Activated naive CD4-positive, alpha-beta T cell treated with Interleukin-2 at 50 U/mL for 16 hours (primary cell): ENCODE measurements at places on chromosomes 3 and 15.

GRCh38 chr15:81024265-81024872, 23.6 kb downstream of the TLNRD1 start:
- DNase-seq: no peak

DNA sequence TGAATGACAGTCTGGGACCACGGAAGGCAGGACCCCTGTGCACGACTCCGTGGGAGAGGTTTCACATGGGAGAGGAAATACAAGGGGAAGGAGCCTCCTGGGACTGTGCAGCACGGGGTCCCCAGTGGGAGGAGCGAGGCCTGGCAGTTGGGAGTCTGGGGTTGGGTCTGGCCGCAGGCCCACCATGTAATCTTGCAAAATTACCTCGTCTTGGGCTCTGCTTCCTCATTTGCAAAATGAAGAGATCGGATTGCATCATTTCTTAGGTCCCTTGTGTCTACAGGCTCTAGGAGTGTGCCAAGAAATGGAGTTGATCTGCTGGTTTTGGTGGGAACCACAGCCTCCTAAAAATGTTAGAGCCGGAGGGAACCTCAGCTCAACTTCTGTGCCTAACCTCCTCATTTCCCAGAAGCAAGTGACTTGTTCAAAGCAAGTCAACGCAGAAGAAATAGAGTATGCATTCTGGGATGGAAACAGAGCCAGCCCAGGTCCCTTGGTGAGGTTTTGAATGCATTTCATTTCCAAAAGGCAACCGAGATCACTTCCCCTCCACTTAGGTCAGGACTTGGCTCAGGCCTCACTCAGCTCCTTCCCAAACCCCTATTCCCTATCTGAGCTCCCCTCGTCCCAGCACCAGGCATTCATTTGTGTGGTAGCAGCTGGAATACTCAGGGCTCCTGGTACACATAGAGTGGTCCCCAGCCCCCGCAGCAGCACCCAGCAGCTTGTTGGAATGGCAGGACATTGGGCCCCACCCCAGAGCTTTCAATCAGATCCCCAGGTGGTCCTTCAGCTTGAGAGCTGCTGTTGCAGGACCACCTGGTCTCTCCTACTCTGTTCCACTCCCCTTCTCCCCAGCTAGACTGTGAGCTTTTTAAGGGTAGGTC, 267.7 kb downstream of the XXYLT1 start:
- no peak for DNase-seq

- no peak for DNase-seq
Observed at GRCh38 chr3:9439331-9439730, 41.9 kb downstream of the SETD5 start.

DNA sequence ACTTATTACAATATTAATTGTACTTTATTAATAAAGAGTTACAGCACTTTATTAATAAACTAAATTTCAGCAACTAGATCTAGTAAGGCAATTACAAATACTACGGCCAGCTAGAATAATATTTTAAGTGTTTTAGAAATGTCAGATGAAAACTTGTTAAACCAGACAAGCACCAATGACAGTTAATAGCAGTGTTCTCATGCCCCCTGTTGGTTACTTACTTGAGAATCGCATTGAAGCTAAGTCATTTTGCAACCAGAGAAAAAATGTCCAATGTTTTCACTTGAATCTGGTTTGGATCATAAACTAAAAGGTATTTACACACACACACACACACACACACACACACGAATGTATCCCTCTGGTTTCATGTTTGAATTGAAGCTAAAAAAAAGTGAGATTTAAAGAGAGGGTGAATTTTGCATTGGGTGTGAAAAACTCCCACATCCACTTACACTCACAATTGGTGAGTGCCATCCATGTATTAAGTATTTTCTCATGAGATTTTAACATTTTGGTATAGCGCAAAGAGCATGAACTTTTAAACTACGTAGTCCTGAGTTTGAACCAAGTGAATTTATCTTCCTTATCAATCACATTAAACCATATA, 347.7 kb downstream of the ZBBX start:
- no peak for DNase-seq

DNA sequence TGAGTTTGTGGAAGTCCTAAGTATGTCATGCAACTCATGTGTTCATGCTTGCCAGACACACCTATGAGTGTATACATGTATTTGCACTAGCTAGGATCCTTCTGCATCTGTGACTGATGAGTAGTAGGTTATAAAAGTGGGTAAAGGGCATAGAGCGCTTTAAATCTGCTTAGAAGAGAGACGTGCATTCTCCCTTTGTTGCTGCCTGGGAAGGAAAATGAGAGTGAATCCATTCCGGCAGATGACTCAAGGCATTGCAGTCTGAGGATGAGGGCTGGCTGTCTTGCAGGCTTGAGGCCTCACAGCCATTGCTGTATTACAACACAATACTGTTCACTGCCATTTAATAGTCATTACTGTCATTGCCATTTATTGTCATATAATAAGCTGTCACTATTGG, 120.8 kb upstream of the UMPS start:
- no peak for DNase-seq

DNA sequence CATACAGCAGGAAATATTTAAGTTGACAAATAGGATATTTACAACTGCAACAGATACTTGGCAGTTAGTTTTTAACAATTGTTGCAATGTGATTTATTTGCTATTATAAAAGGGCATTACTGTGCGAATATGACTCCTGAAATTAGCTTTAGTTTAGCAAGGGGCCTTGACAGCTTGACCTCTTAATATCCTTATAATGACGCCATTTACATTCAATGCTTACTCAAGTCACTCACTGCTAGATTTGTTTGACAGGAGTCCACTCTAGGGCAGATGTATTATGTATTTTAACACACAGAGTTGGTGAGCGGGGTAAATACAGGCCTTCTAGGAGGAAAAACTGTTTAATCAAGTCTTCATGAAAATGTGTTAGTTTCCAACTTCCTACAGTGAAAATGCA, 58.1 kb upstream of the C15orf61 start:
- DNase-seq: no peak

GRCh38 chr3:81484520-81484919, 276.9 kb downstream of the GBE1 start:
- DNase-seq: no peak

DNA sequence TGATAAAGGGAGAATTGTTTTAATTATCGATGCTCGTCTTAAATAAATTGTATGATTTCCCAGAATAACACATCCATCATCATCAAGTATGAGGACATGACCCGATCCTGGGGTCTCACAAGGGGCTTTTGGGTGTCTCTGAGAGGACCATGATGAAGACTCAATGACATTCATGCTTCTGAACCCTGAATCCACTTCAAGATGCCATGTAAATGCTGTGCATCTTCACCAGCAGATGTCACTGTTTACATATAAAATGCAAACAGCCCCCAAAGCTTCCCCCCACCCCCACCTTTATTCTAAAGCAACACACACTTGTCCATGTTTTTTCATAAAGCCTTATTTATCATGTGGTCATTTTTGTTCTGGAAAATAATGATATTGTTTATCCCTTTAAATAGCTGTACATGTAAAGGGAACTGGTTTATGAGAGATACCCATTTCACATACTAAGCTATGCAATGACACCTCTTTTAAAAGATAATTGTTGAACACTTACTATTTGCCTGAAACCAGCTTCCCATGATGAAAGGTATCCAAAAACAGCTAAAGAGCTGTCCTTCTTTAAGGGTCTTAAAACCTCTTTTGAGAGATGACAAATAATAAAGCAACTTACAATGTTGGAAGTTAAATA, 69.7 kb upstream of the UBE3A start:
- DNase-seq: no peak

DNA sequence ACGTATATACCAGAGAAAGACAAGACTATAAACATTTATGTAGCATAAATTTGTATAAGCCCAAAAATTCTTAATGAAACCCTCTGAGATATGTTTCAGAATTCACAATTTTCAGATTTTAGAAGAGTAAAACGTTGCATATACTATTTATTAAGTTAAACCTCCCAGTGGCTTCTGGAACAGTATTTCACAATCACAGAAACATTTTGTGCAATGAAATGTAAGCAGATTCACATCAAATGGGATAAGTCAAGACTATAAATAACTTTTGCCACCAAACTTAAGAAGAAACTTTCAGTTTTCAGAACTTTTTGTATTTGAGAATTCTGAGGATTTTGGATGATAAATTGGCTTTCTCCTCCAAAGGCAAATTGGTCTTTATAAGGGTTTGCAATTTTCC, 9.2 kb downstream of the SLTM start:
- no peak for DNase-seq

- DNase-seq: no peak
Observed at GRCh38 chr15:68375716-68376220, 56.2 kb downstream of the ITGA11 start.

DNA sequence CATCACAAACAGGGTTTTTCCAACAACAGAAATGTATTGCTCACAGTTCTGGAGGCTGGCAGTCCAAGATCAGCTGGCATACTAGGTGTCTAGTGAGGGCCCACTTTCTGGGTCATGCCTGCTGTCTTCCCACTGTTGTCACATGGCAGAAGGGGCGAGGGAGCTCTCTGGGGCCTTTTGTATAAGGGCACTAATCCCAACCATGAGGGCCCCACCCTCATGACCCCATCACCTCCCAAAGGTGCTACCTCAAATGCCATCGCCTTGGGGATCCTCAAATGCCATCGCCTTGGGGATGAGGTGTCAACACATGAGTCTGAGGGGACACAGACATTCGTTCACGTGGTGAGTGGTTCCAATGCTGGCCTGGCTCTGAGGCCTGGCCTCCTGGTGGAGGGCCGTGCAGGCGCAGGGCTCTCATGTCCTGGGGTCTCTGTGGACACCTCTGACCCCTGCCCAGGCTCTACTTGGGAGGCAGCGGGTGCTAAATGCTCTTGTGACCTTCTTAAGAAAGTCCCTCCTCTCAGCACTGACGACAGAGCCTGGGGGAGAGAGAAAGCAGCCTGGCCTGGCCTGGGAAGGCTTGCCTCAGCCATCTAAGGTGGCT, 16.8 kb downstream of the NUP210 start:
- DNase-seq: no peak

- no peak for DNase-seq
Observed at GRCh38 chr3:187706971-187707370, 4.6 kb upstream of the RTP2 start.

DNA sequence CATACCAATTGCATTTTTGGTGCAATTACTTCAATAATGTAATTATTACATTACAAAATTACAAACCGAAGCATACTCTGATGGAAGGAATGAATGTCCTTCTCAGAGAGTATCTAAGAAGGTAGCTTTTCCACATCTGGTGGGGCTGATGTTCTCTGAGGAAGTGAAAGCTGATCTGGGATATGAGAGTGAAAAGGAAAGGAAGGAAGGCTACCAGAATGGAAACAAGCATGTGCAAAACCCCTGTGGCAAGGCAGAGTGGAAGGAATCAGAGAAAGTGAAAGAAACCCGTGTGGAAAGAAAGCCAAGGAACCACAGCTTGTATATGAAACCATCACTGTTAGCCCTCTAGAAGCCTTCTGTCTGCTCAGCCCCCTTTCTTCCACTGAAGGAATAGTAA, 35.3 kb upstream of the GOLGA8A start:
- no peak for DNase-seq

DNA sequence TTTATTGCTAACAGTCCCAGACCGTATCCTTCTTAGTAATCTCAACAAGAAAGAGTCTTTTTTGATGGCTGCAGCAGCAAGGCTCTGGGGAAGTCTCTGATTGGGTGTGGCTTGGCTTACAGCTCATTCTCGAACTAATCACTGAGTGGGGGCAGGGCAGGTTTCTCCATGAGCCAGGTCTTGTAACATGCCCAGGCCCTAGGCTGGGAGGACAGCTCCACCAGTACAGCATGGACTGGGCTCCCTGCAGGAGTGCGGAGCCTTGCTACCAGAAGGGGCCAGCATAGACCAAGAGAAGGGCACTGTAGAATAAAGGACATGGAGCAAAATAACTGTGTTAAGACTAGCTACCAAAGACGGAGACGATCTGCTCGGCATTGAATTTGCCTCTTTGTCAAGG, 7.2 kb downstream of the CD276 start:
- DNase-seq: no peak

DNA sequence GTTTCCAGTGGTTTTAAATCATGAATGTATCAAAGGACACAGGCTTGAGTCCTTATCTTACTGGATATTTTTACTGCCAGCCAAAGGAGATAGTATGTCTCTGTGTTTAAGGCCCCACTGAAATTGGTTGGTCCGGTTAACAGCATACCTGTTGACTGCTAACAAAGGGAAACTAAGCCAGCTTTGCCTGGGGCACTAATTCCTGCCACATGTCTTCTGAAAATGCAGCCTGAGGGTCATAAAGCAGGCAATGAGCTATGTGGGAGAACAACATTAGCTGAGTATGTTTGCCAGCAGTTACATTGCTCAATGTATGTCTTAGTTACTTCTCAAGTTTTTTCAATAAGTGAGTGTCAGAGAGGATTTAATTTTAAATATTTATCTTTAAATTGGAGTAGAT, 12.4 kb downstream of the PLS1 start:
- DNase-seq: no peak

DNA sequence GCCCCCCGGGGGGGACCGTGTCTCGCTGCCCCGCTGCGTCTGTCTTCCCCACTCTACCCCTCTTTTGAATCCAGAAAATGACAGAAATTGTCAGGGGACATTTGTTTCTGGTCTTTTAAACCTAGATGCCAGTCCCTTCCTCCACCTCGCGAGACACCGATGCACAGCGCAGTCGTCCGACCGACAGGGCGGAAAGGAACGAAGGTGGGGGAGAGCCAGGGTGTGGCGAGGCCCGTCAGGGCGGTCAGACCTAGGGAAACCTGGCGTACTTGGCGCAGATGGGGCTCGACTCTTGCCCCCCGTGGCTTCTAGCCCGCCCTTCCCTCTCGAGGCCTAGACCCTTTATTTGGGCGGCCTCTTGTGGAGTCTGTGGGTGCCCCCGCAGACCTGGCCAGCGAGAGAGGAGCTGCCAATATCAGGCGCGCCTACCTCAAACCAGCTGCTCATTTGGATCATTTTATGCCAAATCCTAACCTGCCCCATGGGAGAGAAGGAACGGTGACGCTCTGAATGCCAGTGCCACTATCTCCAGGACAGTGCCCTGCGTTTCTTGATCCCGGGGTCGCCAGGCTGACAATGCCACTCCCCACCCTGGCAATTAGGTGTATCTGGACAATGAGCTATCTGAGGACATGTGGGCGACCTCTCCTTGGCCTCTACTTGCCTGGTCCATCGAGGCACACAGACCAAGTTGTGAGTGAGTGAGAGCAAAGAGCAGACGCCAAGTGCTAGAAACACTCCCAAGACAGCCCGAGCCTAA, 500 bp upstream of the RAB6B start:
- DNase-seq: no peak

- DNase-seq: peak; percentile 54
Observed at GRCh38 chr3:33439546-33440327, 468 bp downstream of the UBP1 start.

GRCh38 chr3:65245133-65246063, 557.6 kb upstream of the ADAMTS9 start:
- DNase-seq: no peak

- no peak for DNase-seq
Observed at GRCh38 chr3:130901463-130902204, 7.8 kb downstream of the ATP2C1 start.

DNA sequence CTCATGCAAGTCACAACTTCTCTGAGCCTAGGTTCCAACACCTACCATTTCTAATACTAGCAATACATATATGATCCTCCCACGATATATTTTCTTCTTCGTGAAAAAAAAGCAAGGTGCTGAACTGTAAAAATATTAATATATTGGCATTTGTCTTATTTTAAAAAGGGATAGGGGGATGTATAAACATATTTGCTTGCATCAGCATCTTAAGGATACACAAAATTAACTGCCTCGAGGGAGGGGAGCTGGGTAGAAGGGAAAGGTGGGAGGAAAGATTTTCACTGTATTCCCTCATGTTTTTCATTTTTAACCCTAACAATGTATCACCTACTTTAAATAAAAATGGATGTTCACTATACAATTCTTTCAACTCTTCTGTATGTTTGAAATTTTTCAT, 1.3 kb downstream of the HACD2 start:
- no peak for DNase-seq
